ENCODE measurements at places on chromosomes 6 and 20.

DNA sequence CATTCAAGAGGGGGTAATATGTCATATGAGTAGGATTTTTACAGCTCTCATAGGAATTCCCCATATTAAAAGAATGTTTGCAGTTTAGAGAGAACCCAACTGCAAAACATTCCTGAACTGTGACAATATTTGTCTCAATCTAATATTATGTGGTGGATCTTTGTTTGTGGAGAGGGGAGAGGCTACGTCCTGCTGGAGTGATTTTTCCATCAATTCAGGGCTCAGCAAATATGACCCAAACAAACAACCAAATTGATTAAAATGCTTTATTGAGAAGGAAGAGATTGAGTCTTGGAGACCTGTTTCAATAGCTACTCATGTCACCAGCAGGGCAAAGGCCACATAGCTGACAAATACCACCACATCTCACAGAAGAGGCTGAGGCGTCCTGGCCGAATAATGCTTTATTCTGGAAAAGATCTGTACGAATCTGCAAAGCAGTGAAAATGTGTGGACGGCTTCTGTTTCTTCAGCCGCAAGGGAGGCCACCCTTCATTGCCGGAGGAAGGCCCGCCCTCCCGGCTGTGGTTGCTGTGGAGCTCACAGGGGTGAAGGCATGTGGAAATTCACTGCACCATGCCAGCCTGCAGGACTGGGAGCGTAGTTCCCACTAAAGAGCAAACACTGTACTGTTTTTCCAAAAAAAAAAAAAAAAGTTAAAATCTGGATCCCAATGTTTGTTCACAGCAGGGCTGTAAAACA lies 89.7 kb upstream of the QKI start:
- no peak for DNase-seq

GRCh38 chr6:9020001-9020400 lies 584.7 kb upstream of the SLC35B3 start:
- no peak for DNase-seq

GRCh38 chr6:144296973-144297372 lies 11.8 kb downstream of the UTRN start:
- no peak for DNase-seq

DNA sequence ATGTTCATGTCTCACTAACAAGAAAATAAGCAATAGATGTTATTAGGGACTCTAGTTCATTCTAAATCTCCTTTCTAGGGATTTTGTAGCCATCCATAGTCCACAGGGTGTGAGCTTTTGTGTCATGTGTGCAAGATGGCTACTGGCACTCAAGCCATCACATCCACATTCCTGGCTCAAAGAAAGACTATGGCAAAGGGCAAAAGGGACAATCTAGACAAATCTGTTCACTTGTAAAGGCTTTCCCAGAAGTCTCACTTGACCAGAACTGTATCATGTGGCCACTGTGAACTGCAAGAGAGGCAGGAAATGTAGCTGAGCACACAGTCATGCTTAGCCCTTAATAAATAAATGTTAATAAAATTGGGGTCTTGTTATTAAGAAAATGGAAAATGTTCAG lies 212.6 kb upstream of the EXOC2 start:
- no peak for DNase-seq

GRCh38 chr20:59232618-59233017 lies 67.8 kb upstream of the EDN3 start:
- no peak for DNase-seq

DNA sequence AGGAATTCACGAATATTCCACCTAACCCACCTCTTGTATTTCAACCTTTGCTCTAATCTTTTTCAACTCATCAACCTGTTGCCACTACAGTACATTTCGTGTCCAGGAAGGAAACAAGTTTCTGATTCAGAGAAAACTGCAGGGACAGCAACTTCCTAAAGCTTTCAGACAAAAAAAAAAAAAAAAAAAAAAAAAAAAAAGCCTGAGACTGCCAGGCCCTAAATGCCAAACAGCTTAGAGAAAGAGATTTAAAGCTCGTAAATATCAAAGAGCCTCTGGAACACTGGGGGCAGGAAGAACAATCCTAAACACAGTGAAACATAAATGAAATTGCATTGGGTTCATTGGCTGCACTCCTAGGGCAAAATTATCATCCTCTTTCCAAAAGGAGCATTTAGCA lies 411.2 kb upstream of the SPTLC3 start:
- peak; percentile 39 for DNase-seq

- DNase-seq = no peak
Measured at GRCh38 chr20:50385733-50386640, 124.2 kb upstream of the PTPN1 start.

GRCh38 chr6:44681761-44682160 lies 294.3 kb downstream of the CDC5L start:
- no peak for DNase-seq

GRCh38 chr6:56663344-56663743 lies 20.7 kb upstream of the DST start:
- no peak for DNase-seq

DNA sequence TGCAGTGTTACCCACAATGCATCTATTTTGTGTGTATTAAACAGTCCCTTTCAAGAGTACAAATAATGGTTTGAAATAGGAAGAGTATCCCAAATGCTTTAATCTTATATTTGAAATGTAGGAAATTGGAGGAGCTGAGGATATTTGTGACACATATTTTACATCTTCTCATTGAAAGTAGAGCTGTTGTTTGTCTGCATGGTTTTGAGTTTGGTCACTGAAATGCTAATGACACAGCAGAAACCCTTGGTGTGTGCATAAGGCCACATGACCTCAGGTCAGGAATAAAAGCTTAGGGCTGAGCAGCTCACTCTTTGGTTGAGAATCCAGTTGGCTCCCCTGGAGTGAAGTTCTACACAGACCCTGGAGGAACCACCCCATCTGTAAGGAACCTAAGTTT lies 49.8 kb downstream of the TPD52L1 start:
- DNase-seq = no peak

DNA sequence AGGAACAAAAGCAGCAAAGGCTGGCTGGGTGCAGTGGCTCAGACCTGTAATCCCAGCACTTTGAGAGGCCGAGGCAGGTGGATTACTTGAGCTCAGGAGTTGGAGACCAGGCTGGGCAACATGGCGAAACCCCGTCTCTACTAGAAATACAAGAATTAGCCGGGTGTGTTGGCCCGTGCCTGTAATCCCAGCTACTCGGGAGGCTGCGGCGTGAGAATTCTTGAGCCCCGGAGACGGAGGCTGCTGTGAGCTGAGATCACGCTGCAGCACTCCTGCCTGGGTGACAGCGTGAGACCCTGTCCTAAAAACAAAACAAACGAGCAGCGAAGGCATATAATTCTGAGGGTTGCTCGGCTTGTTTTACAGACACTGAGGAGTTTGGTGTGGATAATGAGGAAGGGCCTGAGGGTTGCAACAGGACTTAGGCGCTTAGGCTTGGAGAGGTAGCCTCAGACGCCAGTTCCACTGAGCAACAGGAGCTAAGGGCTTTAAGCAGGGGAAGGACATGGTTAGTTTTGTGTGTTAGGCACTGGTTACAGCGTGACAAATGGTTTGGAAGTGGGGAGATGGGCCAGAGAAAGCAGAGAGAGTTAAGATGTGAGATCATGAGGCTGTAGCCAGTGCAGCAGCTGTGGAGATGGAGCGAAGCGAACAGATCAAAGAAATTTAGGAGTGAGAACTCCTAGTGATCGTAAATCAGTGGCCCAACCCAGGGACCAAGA lies 1.2 kb downstream of the MYH7B start:
- DNase-seq = no peak

DNA sequence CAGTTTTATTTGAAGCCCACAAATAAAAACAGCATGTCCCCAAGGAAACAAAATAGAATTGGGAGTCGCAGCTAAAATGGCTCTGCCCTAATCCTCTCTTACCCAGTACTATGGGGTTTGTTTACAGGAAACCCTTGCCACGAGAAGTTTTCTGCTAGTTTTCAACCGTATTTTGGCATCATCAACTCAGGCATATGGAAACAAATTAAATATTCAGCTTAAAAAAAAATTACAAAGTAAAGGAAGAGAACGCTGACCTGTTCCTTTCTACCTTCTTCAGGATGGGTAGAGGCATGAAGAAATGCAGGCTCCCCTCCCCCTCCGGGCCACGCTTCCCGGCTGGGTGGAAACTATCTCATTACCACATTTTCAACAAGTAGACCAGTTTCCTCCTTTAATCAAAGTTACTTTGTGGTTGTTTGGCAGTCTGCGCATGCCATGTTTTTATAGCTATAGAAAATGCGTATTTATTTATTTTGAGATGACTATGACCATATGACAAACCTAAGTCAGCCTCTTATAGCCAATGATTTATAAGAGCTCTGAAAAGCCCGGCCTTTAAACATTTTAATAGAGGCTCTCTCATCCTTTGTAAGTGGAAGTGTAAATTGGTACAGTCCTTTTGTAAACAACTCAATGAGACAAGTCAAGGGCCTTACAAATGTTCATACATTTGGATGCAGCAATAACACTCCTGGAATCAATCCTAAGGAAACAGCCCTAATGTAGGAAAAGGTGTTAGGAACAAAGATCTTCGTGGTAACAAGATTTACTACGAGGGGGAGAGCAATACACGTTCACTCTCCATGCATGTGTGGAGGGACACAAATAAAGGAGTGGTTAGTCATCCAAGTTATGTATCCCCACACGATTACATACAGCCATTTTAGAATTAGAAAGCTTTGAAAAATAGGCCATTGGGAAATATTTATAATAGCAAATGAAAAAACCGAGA lies 16.1 kb upstream of the ZNF217 start:
- DNase-seq = peak; percentile 97

DNA sequence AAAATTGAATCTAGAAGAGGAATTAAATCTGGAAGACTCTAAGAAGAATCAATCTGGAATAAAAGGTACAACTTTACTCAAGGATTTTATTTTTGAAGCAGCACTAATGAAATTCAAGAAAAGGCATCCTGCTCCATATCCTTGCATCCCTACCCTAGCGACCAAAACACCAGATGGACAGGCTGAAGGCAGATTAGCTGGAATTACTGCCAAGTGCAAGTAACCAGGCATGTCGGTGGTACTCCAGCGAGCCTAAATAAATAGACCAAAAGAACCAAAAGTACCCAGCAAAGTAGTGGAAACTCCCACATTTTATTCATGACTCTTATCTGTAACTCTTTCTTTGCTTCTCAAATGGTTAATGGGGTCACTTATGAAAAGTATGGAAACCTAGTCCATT lies 21.0 kb downstream of the OPRM1 start:
- no peak for DNase-seq

- DNase-seq = no peak
Measured at GRCh38 chr6:111828809-111829208, 44.4 kb downstream of the FYN start.

GRCh38 chr6:140316966-140317365 lies 942.5 kb upstream of the CITED2 start:
- no peak for DNase-seq

DNA sequence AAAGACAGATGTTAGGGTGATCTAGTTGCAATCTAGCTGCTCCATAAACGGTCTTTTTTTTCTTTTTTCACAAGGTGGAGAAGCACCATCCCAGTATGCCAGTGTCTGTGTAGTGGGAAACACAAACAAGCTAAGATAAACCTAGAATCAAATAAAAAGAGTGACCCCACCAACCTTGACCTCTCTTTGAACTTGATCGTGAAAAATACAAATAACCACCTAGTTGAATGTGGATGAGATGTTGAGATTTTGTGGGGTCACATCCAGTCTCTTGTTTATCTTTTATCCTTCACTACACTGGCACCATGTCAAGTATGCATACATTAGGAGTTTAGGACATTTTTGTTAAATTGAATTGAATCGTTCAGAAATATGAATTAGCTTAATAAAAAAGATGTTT lies 194.6 kb upstream of the EYA4 start:
- no peak for DNase-seq

GRCh38 chr6:81785377-81785776 lies 32.9 kb upstream of the TENT5A start:
- peak; percentile 72 for DNase-seq

DNA sequence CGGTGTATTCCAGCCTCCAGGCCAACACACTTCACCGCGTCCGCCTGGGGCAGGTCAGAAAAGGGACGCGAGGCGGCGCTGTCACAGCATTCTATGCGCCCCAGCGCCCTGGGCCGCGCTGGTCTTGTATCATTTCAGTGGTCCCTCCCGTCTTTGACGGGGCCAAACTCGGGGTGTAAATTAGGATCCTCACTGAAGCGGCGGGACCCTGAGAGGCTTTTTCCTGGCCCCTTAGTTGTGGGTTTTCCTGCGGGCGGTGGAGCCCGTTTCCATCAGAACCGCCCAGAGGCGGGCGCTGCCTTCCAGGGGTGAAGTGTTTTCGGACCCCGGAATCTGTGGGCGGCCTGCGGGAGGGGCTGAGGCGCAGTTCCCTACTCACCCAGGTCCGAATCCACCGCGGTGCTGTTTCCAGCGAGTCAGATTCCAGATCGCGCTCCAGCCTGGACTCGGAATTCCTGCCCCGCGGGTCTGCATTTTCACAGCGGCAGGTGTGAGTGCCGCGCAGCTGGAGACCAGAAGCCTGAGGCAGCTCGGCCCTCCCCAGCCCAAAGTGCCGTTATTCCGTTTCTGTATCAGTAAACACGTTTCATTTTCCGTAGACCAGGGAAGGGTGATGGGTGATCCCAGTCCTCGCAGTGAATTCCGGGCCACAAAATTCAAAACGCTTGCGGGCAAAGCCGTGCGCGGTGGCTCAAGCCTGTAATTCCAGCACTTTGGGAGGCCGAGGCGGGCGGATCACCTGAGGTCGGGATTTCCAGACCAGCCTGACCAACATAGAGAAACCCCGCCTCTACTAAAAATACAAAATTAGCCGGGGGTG lies 3.9 kb upstream of the MICB start:
- DNase-seq = peak; percentile 51

All from DMS153 (cell line).